Astrocyte of the hippocampus (primary cell): ENCODE measurements at places on chromosomes 1 and 21.
A peak's percentile ranks its signal among the peaks of the same experiment; 100 is the strongest.

DNA sequence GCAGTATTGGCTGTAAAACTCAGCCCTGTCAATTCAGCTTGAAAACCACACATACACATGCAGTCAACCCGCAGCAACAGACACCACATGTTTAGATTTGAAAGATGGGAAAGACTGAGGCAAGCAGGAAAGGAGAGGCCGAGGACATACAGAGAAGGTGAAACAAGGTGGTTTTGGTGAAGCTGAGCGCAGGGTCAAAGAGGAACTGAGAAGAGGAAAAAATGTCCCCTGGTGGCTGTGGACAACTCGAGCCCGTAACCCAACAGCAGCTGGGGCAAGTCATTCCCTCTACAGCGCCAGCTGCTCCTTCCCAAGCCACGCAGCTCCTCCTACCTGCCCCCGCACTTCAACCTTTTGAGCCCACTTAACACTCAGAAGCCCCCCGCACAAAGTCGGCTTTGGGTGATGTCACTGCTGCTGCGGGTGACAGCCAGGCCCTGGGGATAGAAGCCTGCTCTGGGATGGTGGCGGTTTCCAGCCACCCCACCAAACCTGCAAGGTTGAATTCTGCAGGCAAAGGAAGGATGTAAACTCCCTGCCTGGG, 63.0 kb downstream of the KCNN3 start:
- no peak for DNase-seq

DNA sequence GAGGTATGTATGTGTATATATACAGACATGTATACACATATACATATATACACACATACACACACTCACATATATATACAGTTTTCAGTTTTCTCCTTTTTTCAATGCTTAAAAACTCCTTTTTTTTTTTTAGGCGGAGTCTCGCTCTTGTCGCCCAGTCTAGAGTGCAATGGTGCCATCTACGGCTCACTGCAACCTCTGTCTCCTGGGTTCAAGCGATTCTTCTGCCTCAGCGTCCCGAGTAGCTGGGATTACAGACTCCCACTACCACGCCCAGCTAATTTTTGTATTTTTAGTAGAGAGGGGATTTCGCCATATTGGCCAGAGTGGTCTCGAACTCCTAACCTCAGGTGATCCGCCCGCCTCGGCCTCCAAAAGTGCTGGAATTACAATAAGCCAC, 27.0 kb downstream of the STYXL2 start:
- no peak for DNase-seq

GRCh38 chr1:225597926-225598575, 54.9 kb downstream of the ENAH start:
- no peak for DNase-seq

GRCh38 chr1:32998997-32999396, 34.4 kb upstream of the RNF19B start:
- DNase-seq, result no peak

DNA sequence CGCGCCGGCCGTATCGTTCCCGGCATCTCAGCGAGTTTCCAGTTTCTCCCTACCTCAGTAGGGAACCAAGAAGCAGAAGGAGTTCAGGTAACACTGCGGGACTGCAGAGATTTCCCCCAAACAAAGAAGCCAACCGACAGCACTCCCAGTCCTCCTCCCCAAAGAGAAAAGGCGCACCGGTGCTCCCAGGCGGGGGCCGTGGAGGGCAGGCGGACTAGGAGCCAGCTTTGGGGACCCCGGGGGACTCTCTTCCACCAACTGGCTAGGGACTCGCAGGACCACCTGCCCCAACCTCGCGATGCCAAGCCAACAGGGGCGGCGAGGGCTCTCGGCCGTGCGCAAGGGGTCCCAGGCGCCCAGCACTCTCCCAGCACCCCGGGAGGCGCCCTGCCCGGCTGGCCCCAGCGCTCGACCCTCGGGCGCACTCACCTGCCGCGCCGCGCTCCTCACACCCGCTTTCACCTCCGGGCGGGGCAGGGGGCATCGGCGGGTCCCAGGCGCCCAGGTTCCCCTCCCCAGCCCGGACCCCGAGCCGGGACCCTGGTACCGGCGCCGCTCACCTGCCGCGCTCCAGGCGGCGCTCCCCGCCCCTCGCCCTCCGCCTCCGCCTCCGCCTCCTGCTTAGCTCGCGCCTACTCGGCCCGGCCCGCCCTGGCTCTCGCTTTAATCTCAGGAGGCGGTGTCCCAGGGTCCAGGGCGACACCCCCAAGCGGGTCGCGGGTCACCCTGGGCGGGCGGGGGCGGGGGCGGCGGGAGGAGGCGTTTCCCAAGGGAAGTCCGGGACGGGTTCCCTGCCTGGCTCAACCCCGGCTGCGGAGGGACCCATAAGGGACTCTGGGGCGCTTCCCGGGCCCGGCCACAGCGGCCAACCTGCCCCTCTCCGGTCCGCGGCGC, at the start of gene TMPRSS2:
TSS of gene TMPRSS2 (minus strand) at position 638 of the 894 bp plus-strand sequence. CDS start 10,025 bp downstream, outside the sequence.
- DNase-seq, result peak; percentile 12

GRCh38 chr21:28719723-28720122, 273.0 kb downstream of the LTN1 start:
- no peak for DNase-seq

DNA sequence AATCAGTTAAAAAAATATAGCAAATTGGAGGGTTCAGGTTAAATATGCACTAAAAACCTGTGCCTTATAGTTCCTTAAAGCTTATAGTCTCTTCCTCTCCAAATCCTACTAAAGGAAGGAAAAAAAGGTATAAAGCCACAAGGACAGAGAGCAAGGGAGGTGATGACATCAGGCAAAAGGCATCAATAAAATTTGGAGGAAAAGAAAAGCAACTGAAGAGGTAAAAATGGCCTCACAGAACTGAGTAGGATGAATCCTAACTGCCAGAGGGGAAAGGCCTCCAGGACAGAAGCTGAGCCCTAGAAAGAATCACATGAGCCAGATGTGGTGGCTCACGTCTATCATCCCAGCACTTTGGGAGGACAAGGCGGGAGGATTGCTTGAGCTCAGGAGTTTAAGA, 8.1 kb downstream of the CCSAP start:
- DNase-seq, result no peak

DNA sequence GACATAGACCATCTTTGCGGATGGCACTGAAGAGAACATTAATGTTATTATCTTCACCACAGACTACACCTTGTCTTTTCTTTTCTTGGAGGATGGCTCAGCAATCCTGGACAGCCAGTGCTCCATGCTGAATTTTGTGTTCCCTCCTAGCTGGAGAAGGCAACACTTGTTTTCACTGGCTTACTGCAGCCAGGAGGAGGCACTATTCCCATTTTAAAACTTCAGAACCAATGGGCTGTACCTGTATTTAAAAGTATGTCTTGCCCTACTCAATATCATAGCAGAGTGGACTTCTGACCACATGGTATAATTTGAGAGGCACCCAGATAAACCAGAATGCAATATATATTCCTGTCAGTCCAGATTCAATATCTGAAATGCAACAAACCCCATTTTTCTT, 53.3 kb upstream of the POGK start:
- DNase-seq, result no peak

DNA sequence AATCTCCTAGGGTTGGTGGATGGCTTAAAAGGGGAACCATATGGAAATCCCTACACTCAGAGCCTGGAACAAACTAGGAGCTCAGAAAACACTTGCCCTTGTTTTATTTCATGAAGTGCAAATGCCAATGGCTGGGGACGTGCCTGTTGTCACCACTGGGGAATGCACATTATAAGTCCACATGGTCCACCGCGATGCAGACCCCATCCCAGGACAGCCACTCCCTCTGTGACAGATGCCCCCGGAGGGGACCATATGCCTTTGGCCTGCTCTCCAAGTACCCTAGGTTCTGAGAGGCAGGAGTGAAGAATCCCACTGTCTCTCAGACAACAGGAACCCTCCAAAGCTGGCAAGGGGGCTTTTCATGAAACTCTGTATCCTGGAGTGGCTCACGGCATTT, 42.3 kb downstream of the LRP8 start:
- DNase-seq, result no peak

- DNase-seq, result peak; percentile 23
Measured at GRCh38 chr1:154747740-154748404, 122.2 kb downstream of the KCNN3 start.

DNA sequence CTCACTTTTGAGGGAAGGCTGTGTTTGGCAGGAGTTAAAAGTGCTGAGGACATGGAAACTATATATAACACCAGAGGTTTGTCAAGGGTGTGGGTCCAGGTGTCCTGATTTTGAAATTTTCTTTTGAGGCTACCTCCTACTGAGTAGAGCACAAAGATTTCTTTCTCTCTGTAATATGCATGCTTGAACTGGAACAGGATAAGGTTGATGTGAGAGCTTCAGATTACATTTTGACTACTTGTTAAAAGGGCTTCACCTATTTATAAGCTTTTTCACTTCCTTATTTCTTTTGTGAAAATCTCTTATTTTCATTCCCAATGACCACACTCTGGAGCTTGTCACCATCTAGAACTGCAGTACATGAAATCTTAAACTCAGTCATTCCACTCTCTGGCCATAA, 59.8 kb upstream of the PLA2G4A start:
- no peak for DNase-seq

GRCh38 chr1:226029093-226029496, 30.0 kb upstream of the SDE2 start:
- DNase-seq, result no peak

DNA sequence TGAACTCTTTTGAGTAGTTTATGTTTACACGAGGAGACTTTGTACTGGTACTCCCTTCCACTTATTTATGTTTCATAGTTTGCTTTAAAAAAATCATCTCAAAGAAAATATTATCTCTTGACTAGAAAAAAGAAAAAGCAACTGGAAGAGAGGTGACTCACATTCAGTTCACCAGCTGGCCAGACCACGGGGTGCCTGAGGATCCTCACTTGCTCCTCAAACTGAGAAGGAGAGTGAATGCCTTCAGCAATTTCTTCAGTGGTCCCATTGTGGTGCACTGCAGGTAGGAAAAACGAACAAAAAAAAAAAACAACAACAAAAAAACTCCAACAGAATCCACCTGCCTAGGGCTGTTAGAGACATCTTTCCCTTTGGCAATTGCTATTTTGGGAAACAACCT, 102.9 kb downstream of the PTPRC start:
- DNase-seq, result peak; percentile 11

DNA sequence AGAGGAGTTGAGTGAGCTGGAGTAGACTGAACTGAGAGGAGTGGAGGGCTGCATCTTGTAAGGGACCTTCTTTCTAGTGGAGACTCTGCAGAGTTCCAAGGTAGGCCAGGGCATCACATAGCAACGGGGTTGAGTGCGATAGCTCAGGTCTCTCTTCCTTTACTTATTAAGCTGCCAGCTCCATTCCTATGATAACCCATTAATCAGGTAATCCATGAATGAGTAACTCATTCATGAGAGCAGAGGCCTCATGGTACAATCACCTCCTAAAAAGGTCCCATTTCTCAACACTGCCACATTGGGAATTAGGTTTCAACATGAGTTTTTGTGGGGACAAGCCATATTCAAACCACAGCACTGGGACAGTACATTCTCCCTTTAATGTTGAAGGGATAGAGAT, 21.3 kb downstream of the VN1R5 start:
- DNase-seq, result no peak

DNA sequence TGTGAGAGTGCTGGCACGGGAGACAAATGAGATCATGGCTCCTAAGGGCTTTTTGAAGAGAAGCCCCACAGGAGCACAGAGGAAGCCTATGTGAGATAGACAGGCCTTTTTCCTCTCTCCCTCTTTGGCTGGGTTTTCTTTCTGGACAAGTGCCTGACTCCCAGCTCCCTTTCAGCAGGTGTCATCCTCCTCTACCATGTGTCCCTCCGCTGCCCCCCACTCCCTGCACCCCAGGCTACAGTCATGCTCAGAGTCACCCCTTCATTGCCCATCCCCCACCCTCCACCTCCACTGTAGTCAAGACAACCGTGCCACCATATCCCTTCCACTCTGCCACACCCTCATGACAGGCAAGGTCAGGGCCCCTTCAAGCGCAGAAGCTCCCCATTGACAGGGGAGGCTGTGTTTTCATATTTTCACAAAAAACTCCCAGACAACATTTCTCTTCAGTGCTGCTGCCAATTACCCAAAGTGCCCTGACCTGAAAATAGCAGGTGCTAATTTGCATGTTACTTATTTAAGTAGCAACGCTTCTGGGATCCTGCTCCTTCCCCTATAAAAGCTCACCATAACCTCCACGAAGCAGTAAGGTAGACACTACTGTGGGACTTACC, 92.1 kb upstream of the IPO9 start:
- DNase-seq, result no peak

DNA sequence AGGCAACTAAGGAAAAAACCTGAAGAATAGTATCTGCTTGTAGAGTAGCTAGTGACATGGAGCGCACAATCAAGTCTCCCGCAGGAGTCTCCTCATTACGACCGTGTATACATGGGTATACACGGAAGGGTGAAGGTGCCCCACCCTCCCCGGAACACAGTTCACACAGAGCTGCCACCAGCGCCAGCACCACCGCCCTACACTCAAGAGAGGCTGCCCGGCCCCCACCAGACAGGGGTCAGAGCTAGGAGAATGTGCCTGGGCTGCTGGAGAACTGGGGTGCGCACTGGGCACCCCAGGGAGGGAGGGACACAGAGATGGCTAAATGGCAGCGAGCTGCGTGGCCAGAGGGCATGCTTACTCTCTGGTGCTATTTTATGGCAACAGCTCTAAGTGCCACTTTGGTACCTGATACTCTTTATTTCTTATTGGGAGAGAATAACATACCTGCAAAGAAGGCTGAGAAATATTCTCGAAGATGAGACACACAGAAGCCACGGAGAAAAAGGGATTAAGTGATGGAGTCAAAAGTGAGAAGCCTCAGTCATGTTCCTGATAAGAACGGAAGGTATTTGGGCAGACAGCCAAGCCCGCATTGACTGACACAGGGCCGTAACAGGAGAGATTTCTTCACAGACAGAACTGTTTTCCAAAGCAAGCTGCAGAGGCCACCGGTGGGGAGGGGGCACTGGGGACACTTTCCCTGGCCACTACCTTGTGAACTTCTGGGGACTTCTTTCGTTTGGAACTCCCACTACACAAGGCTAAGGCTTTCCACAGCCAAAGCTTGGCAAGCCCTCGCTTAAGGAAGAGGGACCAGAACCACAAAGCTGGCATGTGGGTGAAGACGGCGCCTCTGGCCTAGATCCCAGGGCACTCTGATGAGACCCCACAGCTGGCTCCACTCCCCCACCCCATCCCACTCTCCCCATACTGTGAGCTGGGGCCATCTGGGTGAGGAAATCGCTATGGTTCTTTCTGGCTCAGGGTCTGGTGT, 108.0 kb downstream of the PGBD5 start:
- peak; percentile 47 for DNase-seq

- DNase-seq, result no peak
Measured at GRCh38 chr21:18782721-18783120, 379.1 kb upstream of the TMPRSS15 start.

DNA sequence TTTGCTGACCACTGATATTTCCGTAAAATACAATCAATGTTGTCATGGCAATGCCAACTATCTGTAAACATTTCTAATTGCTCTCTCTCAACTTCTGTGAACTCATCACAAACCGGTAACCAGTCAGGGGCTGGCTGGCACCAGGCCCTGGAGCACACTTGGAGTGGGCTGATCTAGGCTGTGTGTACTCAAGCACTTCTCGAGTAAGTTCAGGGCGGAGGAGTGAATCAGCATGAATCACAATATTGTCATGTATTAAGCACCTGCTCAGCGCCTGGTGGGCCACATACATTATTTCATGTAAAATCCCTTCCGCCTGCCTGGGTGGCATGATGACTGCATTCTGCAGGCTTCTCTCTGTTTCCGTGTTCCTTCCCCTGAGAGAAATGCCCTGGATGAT, 212.4 kb downstream of the FOXD2 start:
- DNase-seq, result peak; percentile 81
